ENCODE measurements at places on chromosomes 11 and 22.

DNA sequence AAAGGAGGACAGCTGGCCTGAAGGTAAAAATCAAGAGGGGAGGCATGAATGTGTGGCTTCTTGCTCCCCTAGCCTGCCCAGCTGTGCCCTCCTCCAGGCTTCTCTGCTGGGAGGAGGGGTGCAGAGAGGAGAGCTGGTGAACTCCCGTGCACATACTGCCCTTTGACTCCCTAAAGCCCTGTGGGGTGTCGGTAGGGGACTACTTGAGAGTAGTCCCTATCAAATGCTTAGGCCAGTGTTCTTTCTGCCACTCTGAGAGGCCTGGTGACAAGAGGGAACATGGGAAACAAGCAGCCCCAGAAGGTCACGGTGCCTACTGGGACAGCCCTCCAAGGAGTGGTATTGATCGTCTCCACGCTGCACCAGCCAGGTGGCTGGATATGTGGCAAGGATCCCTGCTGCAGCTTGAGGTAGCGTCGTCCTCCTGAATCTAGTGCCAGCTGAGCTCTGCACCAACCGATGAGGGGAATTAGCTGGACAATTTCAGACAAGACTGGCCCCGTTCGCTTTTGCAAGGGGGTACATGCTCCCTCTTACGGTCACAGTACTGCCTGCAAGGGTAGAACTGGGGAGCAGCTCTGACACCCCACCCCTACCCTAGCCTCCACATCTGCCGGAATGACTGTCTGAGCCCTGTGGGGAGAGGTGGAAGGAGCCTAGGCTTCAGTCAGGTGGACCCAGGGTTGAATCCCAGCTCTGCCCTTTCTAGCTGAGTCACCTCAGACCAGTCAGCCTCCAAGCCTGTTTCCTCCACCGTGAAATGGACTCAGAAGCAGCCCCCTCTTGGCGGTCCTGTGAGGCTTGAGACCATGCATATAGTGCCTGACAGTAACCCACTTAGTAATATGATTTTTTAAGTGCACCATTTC is 17.1 kb upstream of the C11orf96 start:
- no peak for DNase-seq

GRCh38 chr11:110261195-110262071 is 35.0 kb downstream of the RDX start:
- DNase-seq, result no peak

- no peak for DNase-seq
Observed at GRCh38 chr11:134393638-134394037, 18.4 kb downstream of the B3GAT1 start.

DNA sequence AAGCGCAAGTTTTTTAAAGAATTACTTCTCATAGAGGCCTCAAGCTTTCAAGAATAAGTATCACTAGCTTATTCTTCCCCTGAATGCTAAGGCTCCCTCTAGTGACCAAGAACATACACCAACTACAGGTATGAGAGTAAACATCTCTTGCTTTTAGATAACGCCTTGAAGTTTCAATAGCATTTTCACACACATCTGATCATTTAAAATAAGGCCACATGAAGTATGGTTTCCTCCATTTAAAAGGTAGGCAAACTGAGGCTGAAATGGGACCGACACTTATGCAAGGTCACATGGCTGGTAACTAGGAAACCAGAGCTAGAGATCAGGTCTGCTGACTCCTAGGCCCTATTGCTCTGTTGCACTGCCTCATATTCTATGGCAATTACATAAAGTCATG is 66.5 kb downstream of the CCDC34 start:
- DNase-seq, result no peak

DNA sequence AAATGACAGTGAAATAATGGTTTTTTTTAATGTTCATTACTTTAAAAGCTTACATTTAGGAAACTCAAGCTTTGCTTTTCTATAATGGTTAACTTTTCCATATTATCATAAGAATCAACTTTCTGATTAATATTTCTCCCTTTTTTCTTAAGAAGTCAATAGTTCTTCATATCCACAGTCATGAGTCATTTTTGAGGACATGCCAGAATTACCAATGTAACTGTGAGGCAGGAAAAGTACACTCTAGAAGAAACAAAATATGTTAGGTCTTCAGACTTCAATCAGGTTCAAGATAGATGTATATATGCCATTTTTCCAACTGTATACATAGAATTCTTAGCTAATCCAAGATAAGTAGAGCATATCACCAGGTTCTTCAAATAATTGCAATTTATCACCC is 10.9 kb downstream of the MS4A6A start:
- no peak for DNase-seq

DNA sequence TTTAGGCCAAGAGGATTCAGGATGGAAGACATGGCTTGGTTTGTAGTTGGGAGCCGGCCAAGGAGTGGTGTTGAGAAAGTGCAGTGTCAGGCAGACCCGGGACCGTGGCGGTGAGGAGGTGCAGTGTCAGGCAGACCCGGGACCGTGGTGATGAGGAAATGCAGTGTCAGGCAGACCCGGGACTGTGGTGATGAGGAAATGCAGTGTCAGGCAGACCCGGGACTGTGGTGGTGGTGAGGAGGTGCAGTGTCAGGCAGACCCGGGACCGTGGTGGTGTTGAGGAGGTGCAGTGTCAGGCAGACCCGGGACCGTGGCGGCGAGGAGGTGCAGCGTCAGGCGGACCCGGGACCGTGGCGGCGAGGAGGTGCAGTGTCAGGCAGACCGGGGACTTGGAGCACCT is 59.7 kb downstream of the LRP5 start:
- DNase-seq, result no peak

DNA sequence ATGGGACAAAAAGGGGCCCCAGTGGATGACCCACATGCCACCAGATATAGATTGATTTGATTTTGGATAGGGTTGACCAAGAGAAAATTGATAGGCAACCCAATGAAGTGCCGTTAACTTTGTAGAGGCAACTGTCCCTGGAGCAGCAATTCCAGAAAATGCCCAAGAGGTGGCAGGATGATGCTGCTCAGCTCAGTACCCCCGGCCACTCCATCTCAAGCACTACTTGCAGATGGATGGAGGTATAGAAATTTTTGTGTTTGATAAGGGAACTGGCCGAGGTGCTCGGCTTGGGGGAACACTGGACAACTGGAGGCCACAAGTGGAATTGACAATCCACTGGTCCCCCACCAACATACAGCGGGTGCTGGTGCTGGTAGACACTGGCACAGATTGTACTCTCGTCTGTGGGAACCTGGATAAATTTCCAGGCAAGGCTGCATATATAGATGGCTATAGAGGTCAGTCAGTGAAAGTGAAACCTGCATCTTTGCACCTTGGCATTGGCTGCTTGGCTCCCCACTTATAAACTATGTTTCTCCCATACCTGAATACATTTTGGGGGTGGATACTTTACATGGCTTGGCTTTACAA is 86.3 kb downstream of the CCDC83 start:
- DNase-seq, result no peak

GRCh38 chr11:76603202-76603601 is 67.3 kb downstream of the LRRC32 start:
- no peak for DNase-seq

- DNase-seq, result no peak
Observed at GRCh38 chr11:97409141-97409540, 1019.3 kb downstream of the JRKL start.

DNA sequence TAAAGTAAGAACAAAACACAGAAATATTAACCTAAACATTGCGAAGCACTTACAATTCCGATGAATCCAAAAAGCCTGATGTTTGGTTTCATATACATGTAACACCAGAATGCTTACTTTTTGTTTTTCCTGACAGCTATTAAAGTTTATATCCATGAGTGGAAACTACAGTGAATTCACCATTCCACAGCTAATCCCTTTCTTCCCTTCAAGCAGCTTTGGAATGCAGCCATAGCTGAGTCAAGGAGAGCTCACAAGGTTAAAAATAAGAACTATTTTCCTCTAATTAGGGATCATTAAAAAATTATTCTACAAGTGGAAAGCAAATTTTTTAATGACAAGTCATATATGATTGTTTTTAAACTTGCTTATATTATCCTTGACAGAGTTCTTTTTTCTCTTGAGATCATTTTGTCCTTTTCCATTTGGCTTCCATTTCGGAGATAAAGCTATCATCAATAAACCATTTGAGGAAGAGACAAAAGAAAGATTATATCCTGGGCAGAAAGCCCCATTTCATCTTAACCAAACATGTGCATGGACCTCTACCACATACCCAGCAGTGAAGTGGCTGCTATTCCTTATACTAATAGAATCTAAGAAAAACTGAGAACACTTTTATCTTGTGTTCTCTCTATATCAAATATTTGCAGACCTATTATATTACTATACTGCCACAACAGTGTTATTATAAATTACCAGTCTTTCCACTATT is 19.7 kb upstream of the FIBIN start:
- no peak for DNase-seq

GRCh38 chr22:31230155-31230870 is 18.2 kb downstream of the LIMK2 start:
- DNase-seq, result no peak

DNA sequence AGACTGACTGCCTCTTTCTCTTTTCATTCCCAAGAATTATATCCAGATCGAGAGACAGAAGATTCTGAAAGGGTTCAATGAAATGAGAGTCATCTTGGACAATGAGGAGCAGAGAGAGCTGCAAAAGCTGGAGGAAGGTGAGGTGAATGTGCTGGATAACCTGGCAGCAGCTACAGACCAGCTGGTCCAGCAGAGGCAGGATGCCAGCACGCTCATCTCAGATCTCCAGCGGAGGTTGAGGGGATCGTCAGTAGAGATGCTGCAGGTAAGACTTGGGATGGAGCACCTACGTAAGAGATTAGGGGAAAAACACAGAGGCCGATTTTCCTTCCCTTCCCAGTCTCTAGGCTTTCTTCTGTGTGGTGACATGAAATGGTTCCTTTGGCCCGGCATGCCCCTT is 8.7 kb downstream of the TRIM22 start:
- DNase-seq, result no peak

DNA sequence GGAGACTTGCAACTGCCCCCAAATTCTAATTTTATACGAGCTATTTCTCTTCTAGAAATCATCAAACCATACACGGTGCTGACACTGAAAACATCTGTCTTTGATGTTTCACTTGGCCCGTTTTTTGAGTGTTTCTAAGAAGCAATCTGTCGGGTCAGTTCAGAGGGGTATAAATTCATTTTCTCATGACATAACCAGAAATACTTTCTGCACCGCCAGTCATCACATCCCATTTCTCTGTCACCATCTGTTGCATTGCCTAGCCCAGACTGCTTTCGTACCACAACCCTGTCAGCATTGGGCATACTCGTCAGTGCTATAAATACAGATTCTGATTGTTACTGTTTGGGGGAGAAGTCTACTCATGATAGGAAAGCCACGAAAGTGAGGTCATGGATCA is 63.1 kb upstream of the CCDC90B start:
- DNase-seq, result no peak

GRCh38 chr22:19407649-19408606 is 23.6 kb downstream of the HIRA start:
- no peak for DNase-seq

DNA sequence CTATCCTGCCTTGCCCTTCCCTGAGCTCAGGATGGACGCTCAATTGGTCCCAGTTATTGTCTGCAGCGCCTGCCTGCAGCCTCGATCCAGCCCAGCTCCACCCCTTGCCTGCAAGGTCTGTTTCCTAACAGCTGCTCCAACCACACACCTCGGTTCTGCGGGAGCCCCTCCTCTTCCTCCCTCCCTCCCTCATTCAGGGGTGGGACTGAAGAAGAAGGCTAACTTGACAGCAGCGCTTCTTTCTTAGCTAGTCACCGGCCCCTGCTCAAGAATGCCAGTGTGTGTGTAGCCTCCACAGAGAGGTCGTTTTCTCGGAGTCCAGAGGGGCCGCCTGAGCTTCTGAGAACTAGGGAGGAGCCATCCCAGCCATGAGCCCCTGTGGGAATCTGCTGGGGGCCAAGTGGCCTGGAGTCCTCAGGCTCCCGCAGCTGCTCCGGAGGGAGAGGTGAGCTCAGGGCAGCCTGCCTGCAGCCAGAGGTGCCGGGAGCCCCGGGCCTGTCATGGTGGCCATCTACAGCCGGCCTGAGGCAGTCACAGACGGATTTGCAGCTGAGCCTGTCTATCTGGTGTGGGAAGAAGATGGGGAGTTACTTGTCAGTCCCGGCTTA is 36.1 kb downstream of the LIMK2 start:
- peak; percentile 79 for DNase-seq

- DNase-seq, result peak; percentile 10
Observed at GRCh38 chr11:68440224-68440623, 20.3 kb upstream of the PPP6R3 start.

DNA sequence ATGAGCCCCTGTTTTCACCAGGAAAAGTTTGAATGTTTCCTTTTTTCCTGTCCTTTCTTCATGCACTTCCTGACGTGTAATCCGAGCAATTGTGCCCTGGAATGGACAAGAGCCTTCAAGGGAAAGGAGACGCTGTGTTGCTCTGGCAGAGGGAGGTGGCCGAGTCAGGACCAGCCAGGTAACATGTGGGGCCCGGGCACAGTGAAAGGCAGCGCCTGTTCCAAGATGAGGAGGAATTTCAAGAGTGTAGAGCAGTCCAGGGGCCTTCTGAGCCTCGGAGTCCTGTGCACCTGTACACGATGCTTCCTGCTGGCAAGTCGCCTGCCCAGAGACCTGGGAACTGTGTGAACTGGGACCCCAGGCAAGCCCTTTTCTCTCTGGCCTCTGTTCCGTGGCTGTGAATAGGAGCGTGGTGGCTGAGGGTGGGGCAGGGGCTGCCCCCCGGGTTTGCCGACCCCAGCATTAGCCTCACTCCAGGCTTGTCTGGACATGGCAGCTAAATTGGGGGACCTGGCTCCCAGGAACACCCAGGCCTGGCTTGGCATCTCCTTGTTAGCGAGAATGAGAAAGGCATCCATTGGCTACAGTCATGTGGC is 92.0 kb downstream of the MYEOV start:
- no peak for DNase-seq

DNA sequence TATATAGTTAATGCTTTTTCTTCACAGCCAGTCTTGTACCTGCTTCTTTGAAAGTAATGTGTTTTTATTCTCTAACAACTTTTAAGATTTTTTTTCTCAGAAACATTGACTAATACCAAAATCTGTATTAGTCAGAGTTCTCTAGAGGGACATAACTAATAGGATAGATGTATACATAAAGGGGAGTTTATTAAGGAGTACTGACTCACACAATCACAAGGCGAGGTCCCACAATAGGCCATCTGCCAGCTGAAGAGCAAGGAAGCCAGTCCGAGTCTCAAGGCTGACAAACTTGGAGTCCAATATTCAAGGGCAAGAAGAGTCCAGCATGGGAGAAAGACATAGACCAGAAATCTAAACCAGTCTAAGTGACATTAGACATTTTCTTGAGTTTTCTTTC is 140.0 kb downstream of the RAB38 start:
- no peak for DNase-seq
